ENCODE measurements at places on chromosomes 13 and 19.

DNA sequence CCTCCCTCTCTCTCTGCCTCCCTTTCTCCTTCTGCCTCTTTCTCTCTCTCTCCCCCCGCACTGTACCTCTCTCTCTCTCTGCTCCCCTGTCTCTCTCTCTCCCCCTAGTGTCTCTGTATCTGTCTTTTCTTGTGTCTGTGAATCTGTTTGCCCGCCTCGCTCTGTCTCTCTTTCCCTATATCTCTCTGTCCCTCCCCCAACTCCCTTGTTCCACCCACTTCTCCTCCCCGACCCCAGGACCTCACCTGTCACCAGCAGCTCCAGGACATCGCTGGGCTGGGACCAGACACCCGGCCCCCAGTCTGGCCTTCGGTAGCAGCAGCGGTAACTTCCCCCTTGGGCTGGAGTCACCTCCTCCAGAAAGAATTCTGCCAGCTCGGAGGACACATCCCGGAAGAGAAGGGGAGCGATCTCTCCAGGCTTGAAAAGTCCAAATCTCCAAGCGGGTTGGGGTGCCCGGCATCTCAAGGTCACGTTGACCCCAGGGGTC, 3.9 kb downstream of the OSCAR start:
- no peak overlapping the region for H3K27ac ChIP-seq
- peak overlapping the region; percentile 23 for H3K4me3 ChIP-seq
- H3K27me3 ChIP-seq, result no peaks in the 10 kb centered on the region
- no peaks in the 10 kb centered on the region for H3K36me3 ChIP-seq

GRCh38 chr19:2711172-2711874, 8.8 kb upstream of the GNG7 start:
- no peaks in the 10 kb centered on the region for H3K36me3 ChIP-seq
- no peak overlapping the region for H3K27ac ChIP-seq
- H3K27me3 ChIP-seq, result no peaks in the 10 kb centered on the region
- no peak for DNase-seq

- peaks cover 1% of the 10 kb centered on the region for H3K4me1 ChIP-seq
- peaks cover 2% of the 10 kb centered on the region for H3K36me3 ChIP-seq
- no peak overlapping the region for H3K4me3 ChIP-seq
- no peak overlapping the region for H3K27ac ChIP-seq
These were observed 15.1 kb downstream of the TM9SF2 start for GRCh38 chr13:99516153-99516929.

GRCh38 chr13:39840201-39840600, 184.7 kb downstream of the COG6 start:
- H3K4me3 ChIP-seq, result no peak overlapping the region
- H3K27ac ChIP-seq, result no peak overlapping the region
- H3K36me3 ChIP-seq, result no peaks in the 10 kb centered on the region
- DNase-seq, result no peak
- H3K4me1 ChIP-seq, result peaks cover 4% of the 10 kb centered on the region

GRCh38 chr13:70023516-70023915, 84.1 kb upstream of the ATXN8OS start:
- no peak for DNase-seq
- no peaks in the 10 kb centered on the region for H3K36me3 ChIP-seq
- no peak overlapping the region for H3K27ac ChIP-seq
- no peak overlapping the region for H3K4me3 ChIP-seq
- H3K4me1 ChIP-seq, result peaks cover 2% of the 10 kb centered on the region

DNA sequence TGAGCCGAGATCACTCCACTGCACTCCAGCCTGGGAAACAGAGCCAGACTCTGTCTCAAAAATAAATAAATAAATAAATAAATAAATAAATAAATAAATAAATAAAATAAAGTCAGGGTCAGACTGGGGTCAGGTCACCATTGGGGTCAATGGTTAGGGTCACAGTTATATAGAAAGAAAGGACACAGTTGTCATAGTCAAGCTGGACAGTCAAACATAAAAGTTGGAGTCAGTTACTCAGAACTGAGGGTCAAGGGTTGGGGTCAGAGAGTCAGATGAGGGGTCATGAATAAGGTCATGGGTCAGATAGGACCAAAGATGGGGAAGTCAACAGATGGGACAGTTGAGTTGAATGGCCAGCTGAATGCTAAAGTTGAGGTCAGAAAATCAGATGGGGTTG, 16.7 kb upstream of the EPOR start:
- no peaks in the 10 kb centered on the region for H3K36me3 ChIP-seq
- H3K4me3 ChIP-seq, result no peak overlapping the region
- H3K27me3 ChIP-seq, result no peaks in the 10 kb centered on the region
- no peaks in the 10 kb centered on the region for H3K4me1 ChIP-seq
- DNase-seq, result no peak

DNA sequence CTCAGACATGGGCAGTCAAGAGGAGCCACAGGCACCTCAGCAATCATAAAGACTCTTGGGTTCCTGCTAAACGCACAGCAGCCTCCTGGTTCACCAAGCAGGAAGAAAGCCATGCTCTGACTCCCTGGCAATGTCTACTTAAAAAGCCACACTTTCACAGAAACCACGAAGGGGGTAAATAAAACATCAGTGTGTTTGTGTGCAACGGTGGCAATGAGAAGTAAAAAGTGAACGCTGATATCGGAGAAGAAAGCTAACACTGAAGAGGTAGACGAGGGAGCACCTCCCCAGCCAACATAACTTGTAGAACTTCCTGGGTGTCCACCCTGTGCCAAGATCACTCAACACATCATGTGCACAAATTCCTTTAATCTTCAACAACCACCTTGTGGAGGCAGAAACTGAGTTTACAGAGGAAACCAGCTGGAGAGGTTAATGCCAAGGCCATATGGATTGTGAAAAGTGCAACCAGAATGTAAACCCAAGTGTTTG, 30.2 kb downstream of the HSPH1 start:
- H3K27ac ChIP-seq, result no peak overlapping the region
- H3K27me3 ChIP-seq, result no peaks in the 10 kb centered on the region
- H3K4me1 ChIP-seq, result no peaks in the 10 kb centered on the region
- H3K4me3 ChIP-seq, result no peak overlapping the region
- H3K36me3 ChIP-seq, result no peaks in the 10 kb centered on the region

GRCh38 chr19:11453468-11454341, 18.3 kb downstream of the PRKCSH start:
- H3K4me1 ChIP-seq, result no peaks in the 10 kb centered on the region
- no peak overlapping the region for H3K27ac ChIP-seq
- no peaks in the 10 kb centered on the region for H3K36me3 ChIP-seq

DNA sequence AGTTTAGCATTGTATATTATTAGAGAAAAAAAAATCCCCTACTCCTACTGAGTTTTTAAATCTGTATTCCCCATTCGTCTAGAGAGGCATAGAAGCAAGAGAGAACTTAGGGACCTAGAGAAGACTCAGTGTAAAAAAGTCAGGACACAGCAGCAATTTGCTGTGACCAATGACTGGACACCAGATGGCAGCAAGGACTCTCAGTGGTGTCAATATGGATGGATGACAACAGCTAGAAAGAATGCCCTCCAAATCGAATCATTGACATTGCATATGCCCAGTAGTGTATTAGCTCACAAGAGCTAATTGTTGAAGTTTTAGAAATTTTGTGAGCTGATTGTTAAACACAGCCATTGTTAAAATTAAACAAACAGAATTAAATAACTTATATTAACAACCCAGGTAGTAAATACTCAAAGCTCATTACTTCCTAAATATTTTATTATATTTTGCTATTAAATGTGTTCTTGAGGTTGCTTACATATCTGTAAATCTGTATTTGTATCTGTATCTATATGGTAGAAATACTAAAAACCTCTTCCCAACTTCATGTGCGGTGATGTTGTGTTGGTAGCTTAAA, 43.9 kb downstream of the SIAH3 start:
- no peaks in the 10 kb centered on the region for H3K4me1 ChIP-seq
- H3K4me3 ChIP-seq, result no peak overlapping the region
- H3K36me3 ChIP-seq, result no peaks in the 10 kb centered on the region
- no peak overlapping the region for H3K27ac ChIP-seq
- no peaks in the 10 kb centered on the region for H3K27me3 ChIP-seq

DNA sequence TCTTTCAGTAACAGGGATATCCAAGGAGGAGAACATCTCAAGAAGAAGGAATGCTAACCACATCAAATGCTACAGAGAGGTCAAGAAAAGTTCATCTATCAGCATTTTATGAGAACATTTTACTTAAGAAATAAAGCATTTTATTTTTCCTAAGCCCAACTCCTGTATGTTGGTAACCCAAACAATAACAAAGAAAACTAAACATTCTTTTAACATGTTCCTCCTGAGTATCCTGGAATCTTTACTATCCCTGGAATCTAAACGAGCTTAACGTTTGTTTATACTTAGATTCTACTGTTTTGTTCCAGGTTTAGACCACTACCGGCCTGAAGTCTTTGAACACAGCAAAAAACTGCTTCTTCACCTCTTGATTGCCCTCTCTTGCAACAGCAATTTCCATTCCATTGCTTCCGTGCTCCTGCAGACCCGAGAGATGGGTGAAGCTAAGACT, 89.7 kb downstream of the ZAR1L start:
- H3K36me3 ChIP-seq, result no peaks in the 10 kb centered on the region
- no peak overlapping the region for H3K4me3 ChIP-seq
- no peaks in the 10 kb centered on the region for H3K27me3 ChIP-seq
- H3K27ac ChIP-seq, result no peak overlapping the region
- no peaks in the 10 kb centered on the region for H3K4me1 ChIP-seq

DNA sequence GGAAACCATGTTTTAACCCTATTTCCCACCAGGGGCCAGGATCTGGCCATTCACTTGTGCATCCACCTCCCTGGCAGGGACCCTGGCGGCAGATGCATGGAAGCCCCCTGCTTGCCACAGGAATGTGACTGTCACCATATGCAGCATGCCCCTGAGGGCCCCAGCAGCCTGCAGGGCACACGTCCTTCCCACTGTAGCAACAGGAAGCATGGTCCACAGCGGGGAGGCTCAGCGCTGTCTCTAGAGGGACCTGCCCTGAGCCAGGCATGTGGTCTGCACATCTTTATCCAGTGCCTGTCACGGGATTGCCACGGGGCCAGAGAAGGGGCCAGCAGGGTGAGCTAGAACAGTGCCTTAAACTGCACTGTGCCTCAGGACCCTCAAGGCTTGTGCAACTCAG, 34.9 kb upstream of the MCF2L start:
- H3K4me1 ChIP-seq, result peaks cover 2% of the 10 kb centered on the region
- H3K36me3 ChIP-seq, result no peaks in the 10 kb centered on the region
- no peaks in the 10 kb centered on the region for H3K27me3 ChIP-seq
- H3K4me3 ChIP-seq, result no peak overlapping the region
- peak; percentile 22 for DNase-seq
- H3K27ac ChIP-seq, result no peak overlapping the region

- H3K27me3 ChIP-seq, result no peaks in the 10 kb centered on the region
- DNase-seq, result no peak
- no peaks in the 10 kb centered on the region for H3K4me1 ChIP-seq
- no peak overlapping the region for H3K27ac ChIP-seq
- no peaks in the 10 kb centered on the region for H3K36me3 ChIP-seq
- H3K4me3 ChIP-seq, result no peak overlapping the region
These were observed 7.6 kb upstream of the ACSBG2 start for GRCh38 chr19:6127716-6128335.

DNA sequence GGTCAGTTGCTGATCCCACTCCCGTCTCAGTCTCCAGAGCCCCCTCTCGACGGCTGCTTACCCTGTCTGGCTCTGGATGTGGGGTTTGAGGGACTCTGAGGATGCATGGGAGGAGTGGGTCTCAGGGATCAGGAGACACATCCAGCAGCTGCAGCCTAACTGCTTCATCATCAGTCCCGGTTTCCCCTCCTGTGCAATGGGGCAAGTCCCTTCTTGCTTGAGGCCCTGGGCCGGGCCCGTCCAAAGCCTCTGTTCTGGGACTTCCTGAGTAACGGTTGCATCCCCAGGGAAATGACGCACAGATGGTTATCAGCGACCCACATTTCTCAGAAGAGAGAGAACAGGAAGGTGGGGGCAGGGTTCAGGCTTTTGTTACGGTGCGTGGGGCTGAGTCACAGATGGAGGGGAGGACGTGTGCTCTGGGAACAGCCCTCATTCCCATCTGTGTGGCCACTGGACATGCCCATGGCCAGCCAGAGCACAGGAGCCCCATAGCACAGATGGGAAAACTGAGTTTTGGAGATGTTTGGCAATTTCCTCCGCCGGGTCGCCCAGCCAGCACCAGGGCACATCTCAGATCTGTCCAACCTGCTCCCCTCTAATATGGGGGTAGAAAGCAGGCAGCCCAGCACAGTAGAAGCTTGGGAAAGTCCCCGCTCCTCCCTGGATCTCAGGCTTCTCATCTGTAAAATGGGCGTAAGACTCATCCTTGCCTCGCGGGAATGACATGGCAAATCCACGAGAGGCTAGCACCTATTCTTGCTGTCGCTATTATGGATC, 19.3 kb downstream of the GNA15 start:
- no peak overlapping the region for H3K4me3 ChIP-seq
- no peaks in the 10 kb centered on the region for H3K36me3 ChIP-seq
- peak; percentile 74 for DNase-seq
- no peaks in the 10 kb centered on the region for H3K27me3 ChIP-seq
- no peak overlapping the region for H3K27ac ChIP-seq
- H3K4me1 ChIP-seq, result no peaks in the 10 kb centered on the region

- no peak overlapping the region for H3K27ac ChIP-seq
- no peaks in the 10 kb centered on the region for H3K36me3 ChIP-seq
- no peaks in the 10 kb centered on the region for H3K27me3 ChIP-seq
- H3K4me3 ChIP-seq, result no peak overlapping the region
- no peak for DNase-seq
These were observed 10.9 kb upstream of the KCTD15 start for GRCh38 chr19:33785795-33786194.

- no peaks in the 10 kb centered on the region for H3K4me1 ChIP-seq
- no peaks in the 10 kb centered on the region for H3K36me3 ChIP-seq
- no peak overlapping the region for H3K27ac ChIP-seq
- no peaks in the 10 kb centered on the region for H3K27me3 ChIP-seq
- DNase-seq, result no peak
These were observed 27.7 kb upstream of the POU4F1 start for GRCh38 chr13:78631077-78631476.

GRCh38 chr13:76783798-76784197, 102.4 kb downstream of the KCTD12 start:
- H3K4me1 ChIP-seq, result no peaks in the 10 kb centered on the region
- no peak overlapping the region for H3K4me3 ChIP-seq
- H3K27ac ChIP-seq, result no peak overlapping the region
- peak; percentile 65 for DNase-seq
- H3K27me3 ChIP-seq, result no peaks in the 10 kb centered on the region

GRCh38 chr19:18843960-18844359, 12.2 kb downstream of the UPF1 start:
- H3K27ac ChIP-seq, result no peak overlapping the region
- no peak for DNase-seq
- no peaks in the 10 kb centered on the region for H3K4me1 ChIP-seq
- H3K4me3 ChIP-seq, result no peak overlapping the region
- H3K36me3 ChIP-seq, result peaks cover 6% of the 10 kb centered on the region
- H3K27me3 ChIP-seq, result no peaks in the 10 kb centered on the region

DNA sequence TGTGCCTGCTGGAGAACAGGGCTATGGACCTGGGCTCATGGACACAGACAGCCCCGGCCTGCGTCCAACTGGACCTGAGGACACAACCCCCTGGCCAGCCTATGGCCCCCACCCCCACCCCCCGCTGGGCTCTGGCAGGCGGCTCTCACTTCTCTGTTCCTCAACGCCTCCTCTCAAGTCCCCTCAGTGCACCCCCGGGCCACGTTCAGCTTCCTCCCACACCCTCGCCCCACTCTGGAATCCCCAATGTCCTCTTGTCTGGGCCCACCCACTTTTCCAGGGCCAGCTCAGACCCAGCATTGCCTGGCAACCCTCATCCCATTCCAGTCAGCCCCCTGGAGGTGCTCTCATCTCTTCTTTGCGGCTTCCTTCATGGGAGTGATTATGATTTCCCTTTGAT, 130.2 kb upstream of the SPACA7 start:
- H3K4me1 ChIP-seq, result no peaks in the 10 kb centered on the region
- no peaks in the 10 kb centered on the region for H3K27me3 ChIP-seq
- H3K27ac ChIP-seq, result no peak overlapping the region
- H3K36me3 ChIP-seq, result no peaks in the 10 kb centered on the region

All from mesendoderm (in vitro differentiated cells).